ENCODE measurements at places on chromosomes 11 and 22.
A peak's percentile ranks its signal among the peaks of the same experiment; 100 is the strongest.

- DNase-seq, result no peak
Observed at GRCh38 chr22:45218976-45219375, 21.7 kb downstream of the KIAA0930 start.

GRCh38 chr11:18485913-18486528 is 30.4 kb downstream of the LDHAL6A start:
- DNase-seq, result no peak

DNA sequence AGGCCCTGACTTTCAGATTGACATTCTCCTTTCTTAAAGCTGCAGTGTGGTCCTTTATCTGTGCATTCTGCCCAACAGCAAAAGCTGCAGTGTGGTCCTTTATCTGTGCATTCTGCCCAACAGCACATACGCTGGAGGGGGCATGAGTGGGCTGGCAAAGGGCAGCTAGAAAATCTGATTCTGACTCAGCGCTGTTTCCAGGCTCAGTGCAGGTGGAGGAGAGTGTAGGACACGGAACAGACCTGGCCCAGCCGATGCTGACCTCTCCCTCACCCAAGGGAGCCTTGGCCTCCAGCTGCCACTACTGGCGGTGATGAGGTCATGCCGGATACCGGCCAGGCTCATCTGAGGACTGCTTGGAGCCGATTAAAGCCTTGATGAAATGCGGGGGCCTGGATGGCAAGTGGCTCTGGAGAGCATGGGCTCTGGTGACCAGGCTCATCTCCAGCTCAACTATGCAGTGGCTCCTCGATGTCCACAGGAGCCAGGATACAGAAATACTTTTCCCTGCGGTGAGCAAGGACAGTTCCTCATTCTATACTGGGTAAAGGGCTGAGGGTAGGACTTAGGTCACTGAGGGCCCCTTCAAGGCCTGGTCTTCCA is 84.6 kb downstream of the CLPB start:
- DNase-seq, result no peak

DNA sequence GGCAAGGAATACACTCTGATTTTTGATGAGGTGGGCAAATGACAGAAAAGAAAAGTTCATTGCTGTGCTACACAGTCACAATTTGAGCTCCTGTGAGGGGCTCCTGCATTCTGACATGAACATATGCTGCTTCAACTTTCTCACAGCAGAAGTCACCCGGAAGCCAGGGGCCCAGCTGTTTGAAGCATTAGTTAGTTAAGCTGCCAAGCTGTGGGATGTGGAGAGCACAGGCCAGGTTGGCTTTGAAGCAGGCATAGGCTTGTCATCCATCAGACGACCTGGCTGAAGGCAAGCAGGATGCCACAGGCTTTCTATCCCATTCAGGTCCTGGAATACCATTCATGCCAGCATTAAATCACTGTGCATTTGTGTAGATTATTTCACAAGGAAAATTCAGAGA is 63.1 kb downstream of the MTNR1B start:
- no peak for DNase-seq

DNA sequence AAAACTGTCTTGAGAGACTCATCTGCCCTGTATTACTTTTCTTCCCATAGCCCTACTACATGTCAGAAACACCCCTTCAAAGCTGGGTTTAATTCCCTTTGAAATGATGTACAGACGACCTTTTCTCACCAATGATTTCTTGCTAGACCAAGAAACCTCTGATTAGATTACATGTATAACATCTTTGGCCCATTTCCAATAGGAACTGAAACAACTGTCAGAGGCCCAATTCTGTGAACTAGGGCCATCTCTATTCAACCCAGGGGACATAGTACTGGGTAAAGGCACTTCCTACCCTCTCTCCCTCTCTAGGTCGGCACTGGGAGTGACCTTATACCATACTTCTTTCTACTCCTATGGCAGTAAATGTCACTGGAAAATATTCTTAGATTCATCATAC is 19.4 kb downstream of the NPAT start:
- DNase-seq, result no peak

DNA sequence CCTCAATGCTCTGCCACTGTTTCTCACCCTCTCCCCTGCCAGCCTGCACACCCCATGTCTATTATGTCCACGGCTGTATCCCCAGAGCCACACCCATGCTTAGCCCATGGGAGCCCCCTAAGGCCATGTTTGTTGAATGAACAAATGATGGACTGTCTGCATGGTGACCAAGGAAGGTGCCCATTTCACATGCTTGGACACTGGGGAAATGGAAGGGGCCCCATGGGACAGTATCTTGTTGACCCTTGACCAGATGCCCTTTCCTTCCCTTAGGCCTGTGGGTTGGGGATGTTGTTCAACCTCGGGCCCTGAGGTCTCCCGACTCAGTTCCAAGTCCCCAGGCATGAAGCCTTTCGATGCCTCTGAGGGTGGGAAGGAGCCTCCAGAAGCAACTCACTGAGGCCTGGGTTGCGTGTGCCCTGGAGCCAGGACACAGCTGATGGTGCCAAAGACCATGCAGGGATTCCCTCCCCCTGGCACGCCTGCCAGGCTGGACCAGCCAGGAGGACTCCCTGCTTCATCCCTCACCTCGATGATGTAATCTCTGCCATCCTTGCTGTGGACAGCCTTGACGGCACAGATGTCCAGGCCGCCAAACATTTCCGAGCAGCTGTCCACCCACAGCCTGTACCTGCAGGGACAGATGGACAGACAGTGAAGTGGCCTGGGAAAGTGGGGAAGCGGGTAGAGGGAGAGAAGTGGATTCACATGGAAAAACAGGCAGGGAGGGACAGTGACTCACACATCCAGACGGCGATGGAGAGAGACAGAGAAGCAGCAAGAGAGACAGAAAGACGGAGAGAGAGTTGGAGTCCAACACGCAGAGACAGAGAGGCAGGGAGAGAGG is 58.9 kb downstream of the FBXO7 start:
- DNase-seq, result no peak

DNA sequence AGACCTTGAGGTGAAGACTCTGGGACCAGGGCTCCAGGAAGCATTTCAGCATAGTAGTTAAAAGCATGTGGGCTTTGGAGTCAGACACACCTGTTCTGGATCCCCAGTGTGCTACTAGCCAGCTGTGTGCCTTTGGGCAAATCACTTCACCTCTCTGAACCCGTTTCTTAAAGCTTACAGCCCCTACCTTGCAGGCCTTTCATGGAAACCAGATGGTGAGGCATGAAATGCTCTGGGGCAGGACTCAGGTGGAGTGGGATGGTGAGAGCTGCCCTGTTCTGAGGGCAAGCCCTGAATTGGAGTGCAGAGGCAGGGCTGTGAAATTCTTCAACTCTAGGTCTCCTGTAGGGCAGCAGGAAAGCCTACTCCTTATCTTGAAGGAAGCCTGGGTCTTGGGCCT is 10.5 kb downstream of the UCP2 start:
- no peak for DNase-seq

- DNase-seq, result no peak
Observed at GRCh38 chr11:20584093-20584774, 15.2 kb upstream of the SLC6A5 start.

DNA sequence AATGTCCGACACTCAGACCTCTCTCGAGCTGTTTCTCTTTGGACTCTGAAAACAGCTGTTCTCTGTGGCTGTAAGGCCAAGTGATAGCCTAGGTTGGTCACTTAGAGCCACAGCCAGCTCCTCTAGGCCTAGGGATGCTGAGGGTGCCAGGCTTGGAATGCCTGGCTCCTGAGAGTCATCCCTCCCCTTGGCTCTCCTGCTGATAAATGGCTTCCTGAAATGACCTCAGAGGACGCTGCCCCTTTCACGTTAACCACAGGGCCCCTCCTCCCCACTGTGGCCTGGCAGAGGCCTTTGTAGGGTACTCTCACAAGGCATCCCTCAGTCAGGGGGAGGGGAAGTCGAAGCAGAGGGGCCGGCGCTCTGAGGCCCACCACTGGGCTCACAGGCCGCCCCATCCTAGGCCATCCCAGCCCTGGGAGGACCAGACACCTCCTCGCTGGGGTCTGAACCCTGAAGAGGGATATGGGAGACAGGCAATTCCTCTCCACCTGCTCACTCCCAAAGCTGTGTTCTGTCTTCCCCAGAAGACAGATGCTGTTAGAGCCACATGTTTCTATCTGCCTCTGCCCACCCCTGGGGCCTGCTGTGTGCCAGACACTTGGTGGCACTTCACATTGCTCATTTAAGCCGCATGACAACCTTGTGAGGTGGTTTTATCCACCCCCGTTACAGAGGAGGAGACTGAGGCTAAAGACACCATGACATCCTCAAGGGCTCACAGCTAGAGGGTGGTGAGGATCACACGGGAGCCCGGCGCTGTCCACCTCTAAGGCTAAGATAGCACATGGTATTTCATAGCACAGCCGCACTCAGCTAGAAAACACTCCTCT is 50.9 kb downstream of the ARFGAP3 start:
- no peak for DNase-seq

- DNase-seq, result no peak
Observed at GRCh38 chr11:57133366-57134038, 48.3 kb upstream of the LRRC55 start.

GRCh38 chr22:30859714-30860095 is 108.9 kb downstream of the MORC2 start:
- no peak for DNase-seq

DNA sequence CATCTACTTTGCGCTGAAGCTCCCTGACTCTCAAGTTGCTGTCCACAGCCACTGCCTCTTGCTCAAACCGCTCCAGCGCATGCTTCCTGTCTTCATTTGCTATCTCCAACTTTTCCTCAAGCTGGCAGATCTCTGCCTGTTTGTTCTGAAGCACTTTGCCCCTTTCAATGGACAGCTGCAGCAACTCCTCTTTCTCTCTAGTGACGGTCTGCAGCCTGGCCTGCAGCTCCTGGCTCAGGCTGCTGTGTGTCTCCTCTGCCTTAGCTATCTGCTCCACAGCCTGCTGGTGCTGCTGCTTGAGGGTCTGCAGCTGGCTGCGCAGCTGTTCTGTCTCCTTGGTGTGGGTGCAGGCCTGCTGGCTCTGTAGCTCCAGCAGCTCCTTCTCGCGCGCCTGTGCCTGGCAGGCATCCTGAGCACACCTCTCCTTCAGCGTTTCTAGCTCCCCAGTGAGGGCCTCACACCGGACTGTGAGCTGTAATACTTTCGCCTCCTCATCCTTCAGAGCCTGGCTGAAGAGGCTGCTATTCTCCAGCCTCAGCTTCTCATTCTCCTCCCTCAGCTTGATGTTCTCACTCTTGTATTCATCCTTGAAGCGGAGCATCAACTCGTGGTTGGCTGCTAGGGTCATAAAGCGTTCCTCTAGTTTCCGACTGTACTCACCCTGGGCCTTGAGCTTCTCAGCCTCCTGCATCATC is 723 bp downstream of the CCDC89 start:
- peak; percentile 34 for DNase-seq

- DNase-seq, result no peak
Observed at GRCh38 chr11:18088966-18089365, 16.9 kb downstream of the SAAL1 start.

- DNase-seq, result peak; percentile 72
Observed at GRCh38 chr11:62497132-62497801, 49.3 kb downstream of the AHNAK start.

- DNase-seq, result peak; percentile 69
Observed at GRCh38 chr11:36376888-36377758, 81.0 kb downstream of the PRR5L start.

- no peak for DNase-seq
Observed at GRCh38 chr11:121309688-121310087, 17.1 kb downstream of the SC5D start.

- DNase-seq, result no peak
Observed at GRCh38 chr11:64207256-64208085, 950 bp downstream of the FERMT3 start.

DNA sequence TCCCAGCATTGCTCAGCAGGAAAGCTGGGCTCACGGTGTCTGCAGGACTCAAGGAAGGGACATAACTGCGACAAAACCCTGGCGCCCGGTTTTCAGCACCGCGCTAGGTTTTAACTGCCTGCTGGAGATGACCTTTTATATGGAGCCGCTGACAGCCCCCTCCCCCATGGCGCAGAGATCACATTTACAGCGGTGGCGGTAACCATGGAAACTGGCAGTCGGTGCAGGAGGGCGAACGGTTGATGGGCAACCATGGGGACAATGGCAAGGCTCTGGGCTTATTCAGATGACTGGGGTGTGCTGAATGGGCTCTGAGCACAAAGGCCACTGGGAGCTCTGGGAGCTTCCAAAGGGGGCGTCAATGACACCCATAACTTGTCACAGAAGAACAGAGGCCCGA is 37.2 kb downstream of the CELSR1 start:
- no peak for DNase-seq

GRCh38 chr11:117625237-117625636 is 171.8 kb downstream of the DSCAML1 start:
- no peak for DNase-seq

- no peak for DNase-seq
Observed at GRCh38 chr11:106400949-106401570, 323.6 kb downstream of the AASDHPPT start.

DNA sequence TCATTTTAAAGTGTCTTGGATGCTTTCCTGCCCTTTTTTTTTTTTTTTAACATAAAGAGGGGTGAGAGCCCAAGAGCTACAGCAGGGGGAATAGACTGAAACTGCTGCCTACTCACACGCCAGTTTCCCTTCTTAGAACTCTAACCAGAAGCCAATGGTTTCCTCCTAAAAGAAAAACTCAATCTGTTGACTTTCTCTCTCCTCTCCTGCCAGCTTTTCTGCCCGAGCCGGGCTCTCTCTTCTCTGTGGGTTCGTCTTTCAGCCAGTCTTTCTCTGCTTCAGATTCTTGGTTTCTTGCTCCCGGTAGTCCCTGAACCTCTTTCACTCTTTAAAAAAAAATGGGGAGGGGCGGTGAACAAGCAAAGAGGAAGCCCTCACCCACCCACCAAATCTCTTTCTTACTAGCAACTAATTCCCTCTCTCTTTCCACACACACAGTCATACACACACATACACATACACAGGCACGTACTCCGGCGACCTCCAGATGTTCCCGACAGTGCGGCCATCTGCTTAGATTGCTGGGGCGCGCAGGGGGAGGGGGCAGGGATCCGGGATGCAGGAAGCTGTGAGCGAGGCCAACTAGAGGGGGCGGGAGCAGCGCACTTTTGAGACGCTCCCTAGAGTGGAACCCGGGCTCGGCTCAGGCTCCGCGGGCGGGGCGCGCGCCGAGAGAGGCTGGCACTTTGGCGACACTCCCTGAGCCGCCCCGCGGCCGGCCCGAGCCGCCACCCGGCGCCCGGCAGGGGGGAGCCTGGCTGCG is 444 bp upstream of the TSKU start:
- peak; percentile 48 for DNase-seq

Data from globus pallidus (tissue), 1 donor.